ENCODE measurements at places on chromosomes 4 and X. TPM values are rescaled to one million over a fixed set of nuclear protein-coding genes. Genes with fewer than 3 reads are reported as not detected.

DNA sequence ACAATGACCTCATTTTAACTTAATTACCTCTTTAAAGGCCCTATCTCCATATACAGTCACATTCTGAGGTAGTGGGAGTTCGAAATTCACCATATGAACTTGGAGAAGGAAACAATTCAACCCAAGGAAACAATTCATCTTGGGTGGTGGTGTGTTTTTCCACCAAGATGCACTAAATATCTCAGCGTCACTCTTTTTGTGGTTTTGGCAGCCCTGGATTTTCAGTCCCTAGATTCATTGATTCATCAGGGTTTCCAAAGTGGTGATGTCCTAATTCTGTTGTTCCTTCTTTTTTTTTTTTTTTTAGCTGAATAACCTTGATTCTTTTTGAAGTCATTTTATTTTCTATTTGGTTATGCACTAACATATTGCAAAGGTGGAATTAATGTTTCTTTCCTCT, 162.6 kb upstream of the RAPGEF2 start:
- H3K4me1 ChIP-seq = peaks cover 5% of the 10 kb centered on the region
- no peaks in the 10 kb centered on the region for H3K27me3 ChIP-seq
- H3K36me3 ChIP-seq = no peaks in the 10 kb centered on the region
- no peak for DNase-seq
- H3K4me3 ChIP-seq = no peak overlapping the region

- DNase-seq = peak; percentile 85
- peak overlapping the region; percentile 96 for H3K27ac ChIP-seq
- H3K27me3 ChIP-seq = peaks cover 29% of the 10 kb centered on the region
- peaks cover 42% of the 10 kb centered on the region for H3K4me1 ChIP-seq
These were observed 177.9 kb downstream of the CBR4 start for GRCh38 chr4:168831919-168832762.

The PRRG1 gene
- total RNA-seq = 6.7 TPM

DNA sequence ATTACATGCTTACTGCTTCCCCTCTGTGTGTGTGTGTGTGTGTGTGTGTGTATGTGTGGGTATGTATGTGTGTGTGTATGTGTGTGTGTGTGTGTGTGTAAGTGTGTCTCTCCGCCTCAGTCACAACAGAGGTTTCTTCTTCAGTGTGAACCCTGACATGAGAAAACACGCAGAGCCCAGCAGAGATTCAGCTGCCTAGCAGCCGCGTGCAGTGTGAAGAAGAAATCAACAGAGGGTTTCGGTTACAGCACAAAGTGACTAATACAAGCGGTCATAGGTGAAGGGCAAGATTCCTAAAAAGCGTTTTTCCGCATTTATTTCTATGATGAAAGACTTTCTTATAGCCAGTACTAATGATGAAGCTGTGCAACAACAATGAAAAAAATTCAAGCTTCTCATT, 55.3 kb upstream of the ZFP42 start:
- no peak overlapping the region for H3K27ac ChIP-seq
- no peak overlapping the region for H3K4me3 ChIP-seq
- H3K36me3 ChIP-seq = no peaks in the 10 kb centered on the region
- H3K27me3 ChIP-seq = no peaks in the 10 kb centered on the region

DNA sequence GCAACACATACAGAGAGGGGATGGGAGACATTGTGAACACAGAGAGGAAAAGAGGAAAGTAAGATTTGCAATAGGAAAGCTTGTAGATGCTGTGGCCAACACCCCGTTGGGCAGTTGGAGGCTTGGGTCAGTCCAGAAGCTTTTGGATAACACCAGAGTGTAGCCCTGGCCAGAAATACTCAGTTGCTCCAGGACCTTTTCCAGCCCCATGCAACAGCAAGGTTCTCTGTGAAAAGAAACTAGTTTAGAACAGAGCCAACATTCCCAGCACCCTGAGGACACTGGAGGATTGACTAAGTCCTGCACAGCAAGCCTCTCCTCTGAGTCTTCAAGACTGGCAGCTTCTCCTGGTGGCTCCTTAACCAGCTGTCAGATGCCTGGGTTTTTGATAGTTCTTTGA, 27.9 kb upstream of the NAF1 start:
- H3K27me3 ChIP-seq = peaks cover 13% of the 10 kb centered on the region
- H3K4me1 ChIP-seq = no peaks in the 10 kb centered on the region
- peaks cover 35% of the 10 kb centered on the region for H3K36me3 ChIP-seq

DNA sequence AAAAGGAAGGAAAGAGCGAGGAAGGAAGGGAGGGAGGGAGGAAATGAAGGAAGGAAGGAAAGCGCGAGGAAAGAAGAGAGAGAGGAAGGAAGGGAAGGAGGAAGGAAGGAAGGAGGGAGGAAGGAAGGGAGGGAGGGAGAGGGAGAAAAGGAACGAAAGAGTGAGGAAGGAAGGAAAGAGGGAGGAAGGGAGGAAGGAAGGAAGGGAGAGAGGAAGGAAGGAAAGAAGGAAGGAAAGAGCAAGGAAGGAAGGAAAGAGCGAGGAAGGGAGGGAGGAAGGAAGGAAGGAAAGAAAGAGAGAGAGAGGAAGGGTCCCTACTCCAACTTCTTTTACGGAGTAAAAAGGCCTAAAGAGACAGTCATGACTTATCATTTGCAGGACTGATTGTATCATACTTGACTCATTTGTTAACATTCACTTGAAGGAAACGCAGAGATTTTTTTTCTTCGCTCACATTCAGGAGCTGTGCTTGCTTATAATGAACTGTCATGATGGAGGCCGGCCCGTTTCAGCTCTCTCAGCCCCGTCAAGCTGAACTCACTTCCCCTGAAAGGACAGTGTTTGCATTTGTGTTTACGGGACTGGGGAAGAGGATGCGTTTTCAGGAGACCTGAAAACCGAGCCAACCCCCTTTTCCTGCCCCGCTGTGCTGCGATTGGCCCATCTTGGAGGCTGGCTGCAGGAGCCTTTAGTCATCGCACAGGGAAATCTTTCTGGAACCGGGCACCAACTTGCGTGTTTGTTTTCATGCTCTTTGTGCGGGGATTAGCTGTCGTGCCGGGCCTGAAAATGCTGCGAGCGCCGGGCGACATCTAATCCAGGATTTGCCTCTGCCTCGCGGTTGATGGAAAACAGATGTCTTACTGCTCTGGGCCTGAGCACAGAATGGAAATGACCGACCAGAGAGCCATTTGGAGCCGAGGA, 17.8 kb downstream of the TRIM2 start:
- H3K36me3 ChIP-seq = peaks cover 11% of the 10 kb centered on the region
- peak; percentile 60 for DNase-seq
- H3K27me3 ChIP-seq = peaks cover 22% of the 10 kb centered on the region
- H3K4me1 ChIP-seq = peaks cover 29% of the 10 kb centered on the region
- H3K27ac ChIP-seq = peak overlapping the region; percentile 75
- peak overlapping the region; percentile 86 for H3K4me3 ChIP-seq

- no peak overlapping the region for H3K27ac ChIP-seq
- no peak for DNase-seq
- no peaks in the 10 kb centered on the region for H3K36me3 ChIP-seq
- H3K27me3 ChIP-seq = no peaks in the 10 kb centered on the region
These were observed 4.8 kb upstream of the TMPRSS11B start for GRCh38 chr4:68250151-68250930.

DNA sequence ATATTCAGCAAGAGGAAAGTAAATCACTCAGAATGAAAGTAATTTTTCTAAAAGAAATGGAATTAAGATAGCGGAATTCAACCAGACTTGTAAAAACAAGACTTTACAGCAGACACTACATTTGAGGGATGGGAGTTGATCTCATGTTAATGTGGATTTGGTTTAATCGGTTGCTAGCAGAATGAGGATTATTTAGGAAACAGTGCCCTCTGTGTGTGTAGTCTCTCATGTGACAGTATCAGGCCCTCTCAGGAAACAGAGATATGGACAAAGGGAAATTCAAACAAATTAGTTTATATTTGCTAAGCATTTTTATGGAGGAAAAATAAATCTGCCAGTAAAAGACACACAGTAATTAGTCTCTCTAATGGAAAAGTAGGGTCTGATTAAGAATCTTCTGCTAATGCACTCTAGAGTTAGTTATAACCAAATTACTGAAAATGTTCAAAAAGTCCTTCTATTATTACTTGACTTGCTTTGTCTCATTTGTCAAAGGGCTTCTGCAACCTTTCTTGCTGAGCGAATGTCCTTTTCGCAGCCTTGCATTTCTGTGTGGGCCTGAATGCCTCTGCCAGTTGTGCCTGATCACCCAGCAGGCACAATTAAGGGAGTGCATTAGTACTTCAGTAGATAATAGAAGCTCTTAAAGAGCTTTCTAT, 1282.3 kb upstream of the TENM3 start:
- DNase-seq = no peak
- H3K36me3 ChIP-seq = no peaks in the 10 kb centered on the region
- H3K27ac ChIP-seq = no peak overlapping the region

DNA sequence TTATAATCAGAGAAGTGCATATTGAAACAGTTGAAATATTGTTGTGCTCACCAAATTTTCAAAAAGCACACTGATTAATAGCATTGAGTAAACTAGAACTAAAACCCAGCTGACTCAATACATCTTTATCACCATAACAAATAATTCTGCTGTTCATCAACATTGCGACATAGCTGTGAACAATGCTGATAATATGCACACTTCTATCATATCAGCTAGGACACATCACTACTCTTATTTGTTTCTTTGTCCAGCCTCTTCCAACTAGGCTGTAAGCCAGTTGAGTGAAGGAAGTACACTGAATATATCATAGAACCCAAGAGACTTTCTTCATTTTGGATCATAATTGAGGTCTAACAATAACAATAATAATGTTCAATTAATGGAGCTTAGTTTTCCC, 349.7 kb downstream of the IQCM start:
- no peak for DNase-seq
- no peak overlapping the region for H3K27ac ChIP-seq
- no peak overlapping the region for H3K4me3 ChIP-seq
- peaks cover 18% of the 10 kb centered on the region for H3K36me3 ChIP-seq
- H3K4me1 ChIP-seq = no peaks in the 10 kb centered on the region

DNA sequence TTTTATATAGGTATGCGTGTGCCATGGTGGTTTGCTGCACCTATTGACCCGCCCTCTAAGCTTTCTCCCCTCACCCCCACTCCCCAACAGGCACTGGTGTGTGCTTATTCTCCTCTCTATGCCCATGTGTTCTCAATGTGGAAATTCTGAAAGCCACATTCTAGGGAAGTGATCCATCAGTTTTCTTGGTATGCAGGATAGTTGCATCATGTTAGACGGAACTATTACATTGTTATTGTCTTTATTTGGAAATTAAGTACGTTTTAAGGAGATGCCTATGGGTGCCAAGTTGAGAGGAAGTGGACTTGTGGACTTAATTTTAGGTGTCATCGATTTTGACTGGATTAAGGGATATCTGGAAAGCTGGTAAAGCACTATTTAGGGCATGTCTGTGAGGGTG, 204.6 kb downstream of the RBM46 start:
- H3K4me3 ChIP-seq = no peak overlapping the region
- peaks cover 4% of the 10 kb centered on the region for H3K4me1 ChIP-seq
- no peak overlapping the region for H3K27ac ChIP-seq
- H3K36me3 ChIP-seq = no peaks in the 10 kb centered on the region
- H3K27me3 ChIP-seq = no peaks in the 10 kb centered on the region

- no peak for DNase-seq
- H3K36me3 ChIP-seq = no peaks in the 10 kb centered on the region
- H3K4me1 ChIP-seq = no peaks in the 10 kb centered on the region
- H3K27me3 ChIP-seq = no peaks in the 10 kb centered on the region
- H3K4me3 ChIP-seq = no peak overlapping the region
These were observed 182.7 kb downstream of the KDR start for GRCh38 chr4:54942721-54943120.

- H3K27me3 ChIP-seq = no peaks in the 10 kb centered on the region
- H3K36me3 ChIP-seq = no peaks in the 10 kb centered on the region
- no peak overlapping the region for H3K27ac ChIP-seq
These were observed 175.9 kb upstream of the LCORL start for GRCh38 chr4:18197467-18197866.

GRCh38 chr4:6568689-6569332, 6.2 kb upstream of the MAN2B2 start:
- peaks cover 90% of the 10 kb centered on the region for H3K27me3 ChIP-seq
- H3K4me3 ChIP-seq = no peak overlapping the region
- H3K36me3 ChIP-seq = no peaks in the 10 kb centered on the region
- no peak overlapping the region for H3K27ac ChIP-seq
- no peak for DNase-seq

The NSG1 gene
- 22.3 TPM for total RNA-seq

DNA sequence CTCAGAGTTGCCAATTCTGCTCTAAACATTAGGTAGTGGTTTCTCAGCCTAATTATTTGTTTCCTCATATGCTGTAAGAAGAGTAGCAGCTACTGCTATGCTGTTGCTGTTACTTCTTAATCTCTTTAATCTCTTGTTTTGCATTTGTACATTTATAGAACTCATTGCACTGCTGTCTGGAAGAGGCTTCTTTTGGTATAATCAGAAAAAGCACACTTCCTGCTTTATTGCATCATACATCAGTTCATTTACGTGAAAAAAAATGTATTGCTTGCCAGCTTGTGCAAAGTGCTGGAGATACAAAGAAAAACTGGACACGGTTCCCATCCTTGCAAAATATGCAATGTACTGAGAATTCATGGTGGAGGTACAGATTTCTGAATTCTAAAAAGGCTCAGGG, 332.0 kb downstream of the GRXCR1 start:
- H3K27ac ChIP-seq = no peak overlapping the region
- no peaks in the 10 kb centered on the region for H3K27me3 ChIP-seq
- no peak for DNase-seq
- no peaks in the 10 kb centered on the region for H3K36me3 ChIP-seq

- H3K27ac ChIP-seq = no peak overlapping the region
- peaks cover 4% of the 10 kb centered on the region for H3K27me3 ChIP-seq
- peaks cover 15% of the 10 kb centered on the region for H3K36me3 ChIP-seq
- peaks cover 10% of the 10 kb centered on the region for H3K4me1 ChIP-seq
- DNase-seq = no peak
These were observed 313.9 kb downstream of the CHIC1 start for GRCh38 chrX:73876911-73877310.

The UBL4A gene
- 34.7 TPM for total RNA-seq

The AMTN gene
- not detected for total RNA-seq

The TXK gene
- total RNA-seq = 0.70 TPM

GRCh38 chrX:99469439-99469838, 940.6 kb downstream of the PCDH19 start:
- no peak overlapping the region for H3K27ac ChIP-seq
- H3K4me3 ChIP-seq = no peak overlapping the region
- H3K4me1 ChIP-seq = no peaks in the 10 kb centered on the region
- H3K36me3 ChIP-seq = no peaks in the 10 kb centered on the region

The LRAT gene
- total RNA-seq = 37.7 TPM

The EDA gene
- 15.1 TPM for total RNA-seq

DNA sequence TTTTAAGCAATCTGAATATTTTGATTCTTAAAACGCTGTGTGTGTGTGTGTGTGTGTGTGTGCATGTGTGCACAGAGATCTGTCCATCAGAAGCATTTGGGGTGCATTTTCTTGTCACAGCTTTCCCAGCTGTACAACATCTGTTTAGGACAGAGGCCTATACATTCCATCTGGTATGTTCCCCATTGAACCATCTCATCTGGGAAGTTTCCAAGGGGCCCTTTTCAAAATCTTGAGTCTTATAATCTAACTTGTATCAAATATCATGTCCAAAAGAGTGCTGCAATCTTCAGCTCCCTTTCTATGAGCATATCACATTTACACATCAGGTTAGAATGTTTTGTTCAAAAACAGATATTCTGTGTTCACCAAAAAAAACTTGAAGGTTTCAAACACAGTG, 16.5 kb upstream of the MID1 start:
- H3K27ac ChIP-seq = no peak overlapping the region
- no peak overlapping the region for H3K4me3 ChIP-seq
- H3K27me3 ChIP-seq = no peaks in the 10 kb centered on the region
- H3K36me3 ChIP-seq = peaks cover 10% of the 10 kb centered on the region
- DNase-seq = no peak

Measured in WTC11 (cell line).